ENCODE measurements at places on chromosomes 5 and 9. TPM values are rescaled to one million over a fixed set of nuclear protein-coding genes. Genes with fewer than 3 reads are reported as not detected.

Gene NME5
- 14.7 TPM for total RNA-seq

Gene LCN15
- total RNA-seq: not detected

Gene FBLL1
- 20.9 TPM for total RNA-seq

Gene PCDHB12
- total RNA-seq: 18.0 TPM

Gene PCDHGA2
- 11.4 TPM for total RNA-seq

Gene MAST4
- 21.5 TPM for total RNA-seq

Gene LECT2
- total RNA-seq: not detected

Gene IL13
- not detected for total RNA-seq

Gene PCDHGB3
- total RNA-seq: 21.2 TPM

Data from cerebellum (tissue), 4 donors.